MCF 10A (cell line): ENCODE measurements at places on chromosomes 6 and 20. TPM values are rescaled to one million over a fixed set of nuclear protein-coding genes. Genes with fewer than 3 reads are reported as not detected.
A peak's percentile ranks its signal among the peaks of the same experiment; 100 is the strongest.

DNA sequence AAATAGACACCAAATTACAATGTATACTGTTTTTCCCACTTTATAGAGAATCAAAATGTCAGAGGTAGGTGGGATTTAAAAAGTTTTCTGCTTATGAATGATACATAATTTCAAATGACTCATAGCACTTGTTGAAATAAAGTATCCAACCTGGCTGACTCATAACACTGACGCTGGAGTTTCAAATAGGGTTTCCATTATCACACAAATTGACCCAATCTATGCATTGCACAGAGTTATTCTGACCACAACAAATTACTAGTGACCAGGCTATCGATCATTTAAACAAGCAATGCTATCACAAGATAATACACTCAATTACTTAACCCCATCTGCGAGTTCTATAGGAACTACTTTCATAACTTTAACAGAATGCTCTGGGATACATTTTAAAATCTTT is 31.9 kb upstream of the PRELID3B start:
- DNase-seq: peak; percentile 47

Gene LAMA2
- 2.2 and 3.9 TPM in 2 replicates for total RNA-seq

Gene LPIN3
- total RNA-seq: 16.5 and 18.9 TPM in 2 replicates

DNA sequence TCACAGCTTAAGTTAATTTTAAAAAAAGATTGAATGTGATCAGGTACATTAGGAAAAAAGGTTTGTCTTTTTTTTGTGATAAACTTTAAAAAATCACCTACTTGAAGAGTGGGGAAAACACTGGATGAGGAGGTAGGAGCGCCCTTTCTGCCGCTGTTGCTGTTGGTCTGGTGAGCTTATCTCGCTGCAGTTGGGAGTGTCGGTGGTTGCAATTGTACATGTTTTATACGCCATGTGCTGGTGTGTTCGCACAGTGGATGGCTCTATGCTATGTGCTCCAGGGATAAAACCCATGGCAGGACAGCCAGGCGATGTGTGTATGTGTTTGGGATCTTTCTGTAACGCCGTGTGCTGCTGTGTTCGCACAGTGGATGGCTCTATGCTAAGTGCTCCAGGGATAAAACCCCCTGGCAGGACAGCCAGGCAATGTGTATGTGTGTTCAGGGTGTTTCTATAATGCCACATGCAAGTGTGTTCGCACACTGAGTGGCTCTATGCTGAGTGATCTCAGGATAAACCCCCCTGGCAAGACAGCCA is 1.7 kb downstream of the SLC22A3 start:
- DNase-seq: no peak

DNA sequence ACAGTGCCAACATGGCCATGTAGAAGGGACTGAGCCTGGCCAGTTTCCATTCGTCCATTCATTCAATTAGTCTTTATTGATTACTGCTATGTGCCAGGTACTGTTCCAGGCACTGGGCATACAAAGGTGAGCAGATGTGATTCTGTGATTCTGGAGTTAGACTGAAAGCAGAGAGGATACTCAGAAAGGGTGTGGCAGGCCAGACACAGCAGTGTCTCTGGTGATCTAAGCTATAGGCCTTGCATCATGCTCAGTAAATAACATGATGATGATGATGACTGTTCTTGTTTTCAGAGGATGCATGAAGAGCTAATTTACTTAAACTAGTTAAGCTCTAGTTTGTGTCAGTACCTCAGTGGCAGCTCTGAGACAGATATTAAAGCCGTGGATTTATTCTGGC is 31.4 kb upstream of the FUCA2 start:
- peak; percentile 15 for DNase-seq

DNA sequence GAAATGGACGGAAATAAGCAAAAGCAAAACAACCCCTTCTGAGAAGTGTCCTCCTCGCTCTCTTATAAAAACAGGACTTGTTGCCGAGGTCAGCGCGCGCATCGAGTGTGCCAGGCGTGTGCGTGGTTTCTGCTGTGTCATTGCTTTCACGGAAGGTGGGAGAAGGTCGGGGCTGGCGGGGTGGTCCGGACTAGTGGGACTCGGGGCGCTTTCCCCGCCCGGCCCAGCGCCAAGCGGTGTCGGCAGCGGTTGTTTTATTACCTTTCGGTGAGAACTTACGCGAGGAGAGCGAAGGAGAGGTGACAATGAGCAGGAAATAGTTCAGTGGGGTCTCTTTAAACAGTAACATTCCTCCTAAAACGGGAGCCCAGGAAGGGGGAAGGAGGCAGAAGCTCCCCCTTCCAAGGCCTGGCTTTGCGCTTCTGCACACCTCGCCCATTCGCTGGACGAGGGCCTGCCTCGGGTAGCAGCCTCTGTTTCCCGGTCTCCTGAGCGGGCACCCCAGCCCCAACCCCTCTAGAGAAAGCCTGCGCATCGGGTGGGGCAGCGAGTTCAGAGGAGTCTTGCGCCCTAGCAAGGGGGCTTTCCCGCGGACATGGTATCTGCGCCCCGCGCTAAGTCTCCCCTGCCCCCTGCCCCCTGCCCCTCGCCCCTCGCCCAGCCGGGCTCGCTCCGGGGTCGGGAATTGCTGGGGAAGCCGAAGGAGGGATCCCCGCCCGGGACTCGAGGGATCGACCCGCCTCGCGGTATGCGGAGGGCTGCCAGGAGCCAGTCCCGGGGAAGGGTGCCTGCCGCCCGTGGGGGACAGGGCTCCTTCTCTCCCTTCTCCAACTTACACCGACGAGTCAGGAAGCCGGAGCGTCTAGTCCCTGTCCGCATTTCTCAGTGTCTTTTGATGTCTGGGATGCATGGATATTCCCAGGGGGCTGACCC is 1.2 kb upstream of the TBXT start:
- DNase-seq: no peak
